ENCODE measurements at places on chromosomes 3 and 15.

DNA sequence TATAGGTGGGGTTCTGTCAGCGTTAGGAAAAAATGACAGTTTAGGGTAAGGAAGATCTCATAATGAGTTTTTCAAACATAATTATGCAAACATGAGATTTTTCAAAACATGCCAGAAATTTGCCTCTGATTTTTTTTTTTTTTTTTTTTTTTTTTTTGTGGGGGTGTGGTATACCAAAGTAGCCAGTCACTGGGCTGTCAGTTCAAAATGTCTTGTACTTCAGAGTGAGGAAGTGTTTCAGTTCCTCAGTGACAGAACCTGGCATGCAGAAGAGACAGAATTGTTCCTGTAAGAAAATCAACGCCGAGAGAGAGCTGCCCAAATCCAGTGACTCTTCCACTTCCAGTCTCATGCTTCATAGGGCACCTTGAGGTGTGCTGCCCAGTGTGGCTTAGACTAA is 9.7 kb downstream of the NCBP2 start:
- no peak for DNase-seq

DNA sequence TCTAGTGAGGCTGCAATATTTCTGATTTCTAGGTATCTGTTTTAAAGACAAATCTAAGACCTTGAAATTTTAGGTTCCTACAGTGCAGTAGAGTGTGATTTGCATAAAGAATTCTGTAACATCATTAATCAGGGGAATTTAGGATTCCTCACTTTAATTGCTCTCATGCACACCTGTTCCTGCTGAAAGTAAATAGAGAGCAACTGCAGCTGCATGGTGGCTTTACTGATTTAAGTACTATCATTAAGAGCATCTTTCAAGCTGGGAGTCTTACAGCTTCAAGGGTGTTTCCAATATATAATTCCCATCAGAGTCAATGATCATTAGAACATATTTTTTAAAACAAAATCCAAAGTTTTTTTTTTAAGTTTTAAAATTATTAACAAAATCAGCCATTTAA is 36.0 kb upstream of the C3orf70 start:
- no peak for DNase-seq

- DNase-seq, result no peak
Measured at GRCh38 chr3:108136561-108137459, 46.0 kb upstream of the CD47 start.

- no peak for DNase-seq
Measured at GRCh38 chr15:88635318-88635717, 3.5 kb upstream of the ISG20 start.

DNA sequence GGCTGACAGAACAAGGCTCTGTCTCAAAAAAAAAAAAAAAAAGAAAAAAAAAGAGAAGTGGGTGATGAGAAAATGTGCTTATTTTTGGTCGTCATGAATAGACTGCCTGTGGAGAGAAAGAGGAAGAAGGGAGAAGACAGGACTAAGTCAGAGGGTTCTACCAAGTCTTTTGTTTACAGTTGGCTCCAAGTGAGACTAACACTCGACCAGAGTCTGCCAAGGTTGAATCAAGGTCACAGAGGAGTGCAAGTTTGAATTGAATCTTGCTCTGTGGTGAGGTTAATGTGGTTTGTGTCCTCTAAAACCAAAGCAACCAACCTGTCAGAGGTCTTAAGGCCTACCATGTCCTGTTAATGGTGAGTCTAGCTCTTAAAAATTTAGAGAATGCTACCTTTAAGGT is 334.1 kb upstream of the GRM7 start:
- DNase-seq, result no peak

GRCh38 chr3:147372525-147373027 is 33.8 kb downstream of the ZIC4 start:
- no peak for DNase-seq

Measured in T1000 (cell line).